ENCODE measurements at places on chromosomes 5 and 9.

GRCh38 chr5:31193116-31193515, 370 bp upstream of the CDH6 start:
- no peak for DNase-seq

- no peak for DNase-seq
Measured at GRCh38 chr9:133788819-133789717, 50.9 kb upstream of the SARDH start.

DNA sequence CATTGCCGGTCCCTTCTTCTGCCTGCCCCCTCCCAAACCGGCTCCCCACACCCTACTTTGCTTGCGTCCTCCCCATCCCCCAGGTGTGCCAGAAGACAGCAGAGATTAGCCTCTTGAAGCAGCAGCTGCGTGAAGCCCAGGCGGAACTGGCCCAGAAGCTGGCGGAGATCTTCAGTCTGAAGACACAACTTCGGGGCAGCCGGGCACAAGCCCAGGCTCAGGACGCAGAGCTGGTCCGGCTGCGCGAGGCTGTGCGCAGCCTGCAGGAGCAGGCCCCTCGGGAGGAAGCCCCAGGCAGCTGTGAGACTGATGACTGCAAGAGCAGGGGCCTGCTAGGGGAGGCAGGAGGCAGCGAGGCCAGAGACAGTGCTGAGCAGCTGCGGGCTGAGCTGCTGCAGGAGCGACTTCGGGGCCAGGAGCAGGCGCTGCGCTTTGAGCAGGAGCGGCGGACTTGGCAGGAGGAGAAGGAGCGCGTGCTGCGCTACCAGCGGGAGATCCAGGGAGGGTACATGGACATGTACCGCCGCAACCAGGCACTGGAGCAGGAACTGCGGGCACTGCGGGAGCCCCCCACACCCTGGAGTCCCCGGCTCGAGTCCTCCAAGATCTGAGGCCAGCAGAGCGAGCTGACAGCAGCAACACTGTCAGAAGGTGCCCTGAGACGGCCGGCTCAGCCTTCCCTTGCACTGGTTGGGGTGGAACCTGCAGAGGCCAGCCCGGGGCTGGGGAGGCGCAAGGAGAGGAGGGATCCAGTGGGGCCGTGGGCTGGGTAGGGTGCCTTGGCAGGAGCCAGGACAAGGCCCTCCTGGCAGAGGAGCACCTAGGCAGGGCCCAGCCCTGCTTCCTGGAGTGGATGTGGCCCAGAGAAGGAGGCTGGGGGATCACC, 8.3 kb downstream of the N4BP3 start:
- no peak for DNase-seq

DNA sequence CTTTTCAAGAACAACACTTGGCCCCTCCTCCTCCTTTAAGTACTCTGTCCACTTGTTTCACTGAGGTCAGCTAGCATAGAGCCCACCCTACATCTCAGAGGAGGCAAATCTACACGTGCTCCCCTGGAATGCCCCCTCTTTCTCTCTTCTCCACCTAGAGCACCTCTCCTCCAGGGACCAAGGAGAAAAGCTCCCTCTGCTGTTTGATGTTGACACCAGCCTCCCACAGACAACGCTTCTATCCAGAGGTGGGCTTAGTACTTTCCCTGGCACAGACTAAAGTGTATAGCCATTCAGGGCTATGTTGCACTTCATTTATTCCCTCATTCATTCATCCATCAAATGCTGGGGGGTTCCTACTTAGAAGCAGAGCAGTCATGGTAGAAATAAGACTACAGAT, 68.2 kb upstream of the TAF1L start:
- no peak for DNase-seq

- no peak for DNase-seq
Measured at GRCh38 chr9:132908635-132909034, 29.9 kb downstream of the SPACA9 start.

GRCh38 chr5:95786821-95787418, 35.6 kb downstream of the GLRX start:
- DNase-seq: no peak

DNA sequence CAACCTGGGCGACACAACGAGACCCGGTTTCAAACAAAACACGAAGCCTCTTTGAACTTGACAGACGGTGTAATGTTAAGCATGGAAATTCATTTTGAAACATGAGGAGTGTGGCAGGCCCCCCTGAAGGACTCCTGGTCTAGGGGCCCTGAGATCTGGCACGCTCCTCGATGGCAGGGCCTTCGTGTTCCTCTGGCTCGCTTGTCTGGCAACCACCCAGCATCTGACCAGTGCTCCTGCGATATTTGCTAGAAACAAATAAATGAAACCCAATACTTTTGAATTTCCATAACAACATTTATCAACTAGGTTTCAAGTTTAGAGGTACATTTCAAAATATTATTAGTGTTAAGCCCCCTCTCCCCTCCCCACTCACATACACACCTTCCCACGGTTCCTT, 193.0 kb downstream of the ERCC6L2 start:
- DNase-seq: no peak

DNA sequence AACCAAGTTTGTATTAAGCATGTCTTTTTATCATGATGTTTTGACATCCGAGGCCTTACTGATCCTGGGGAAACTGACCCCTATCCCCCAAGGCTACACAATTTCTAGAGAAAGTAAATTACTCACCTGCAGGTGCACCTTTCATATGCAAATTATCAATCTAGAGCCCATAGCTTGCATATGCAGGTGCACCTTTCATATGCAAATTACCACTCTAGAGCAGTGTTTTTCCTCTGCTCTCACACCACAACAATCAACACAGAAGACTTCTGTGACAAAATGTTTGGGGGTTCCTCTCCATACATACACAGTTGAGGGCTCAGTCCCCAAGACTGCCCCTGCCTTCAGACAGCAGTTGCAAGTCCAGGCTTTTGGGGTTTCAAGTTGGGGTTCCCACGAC, 203.7 kb upstream of the RORB start:
- DNase-seq: no peak

DNA sequence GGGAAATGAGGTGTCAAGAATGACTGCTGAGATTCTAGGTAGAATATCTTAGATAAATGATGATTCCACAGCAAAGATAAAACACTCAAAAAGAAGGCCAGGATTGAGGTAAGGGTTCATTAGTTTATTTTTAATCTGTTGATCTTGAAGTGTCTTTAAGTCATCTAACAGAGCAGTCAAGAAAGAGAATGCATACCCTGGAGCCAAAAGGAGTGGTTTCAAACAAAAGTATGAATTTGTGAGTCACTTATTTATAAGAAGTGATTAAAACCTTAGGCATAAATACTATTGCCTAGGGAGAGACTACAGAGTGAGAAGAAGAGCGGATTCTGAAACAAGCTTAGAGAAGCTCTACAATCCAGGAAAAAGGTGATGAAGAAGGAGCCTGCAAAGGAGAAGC, 541.0 kb downstream of the DTWD2 start:
- no peak for DNase-seq

DNA sequence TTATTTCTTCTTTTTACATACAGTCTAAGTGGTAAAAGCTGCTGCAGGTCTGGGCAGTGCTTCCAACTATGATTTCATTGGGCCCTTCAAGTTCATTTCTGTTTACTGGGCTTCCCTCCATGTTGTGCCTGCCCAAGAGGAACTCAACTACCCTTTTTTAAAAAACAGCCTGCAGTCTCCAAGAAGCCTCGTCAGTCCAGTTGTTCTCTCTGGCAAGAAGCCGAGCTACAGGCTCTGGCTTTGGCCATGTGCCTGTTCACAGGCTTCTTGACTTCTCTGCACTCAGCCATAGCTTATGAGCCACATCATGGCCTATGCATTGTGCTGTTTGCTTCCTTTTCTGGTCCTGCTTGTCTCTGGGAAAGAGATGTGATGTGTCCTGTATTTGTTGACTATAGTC, 119.7 kb upstream of the PJA2 start:
- no peak for DNase-seq

GRCh38 chr5:16916262-16916878, 19.7 kb downstream of the MYO10 start:
- no peak for DNase-seq

GRCh38 chr5:122112733-122113558, 16.4 kb upstream of the ZNF474 start:
- DNase-seq: no peak

- no peak for DNase-seq
Measured at GRCh38 chr5:8136271-8136670, 267.3 kb downstream of the MTRR start.

GRCh38 chr9:14180093-14180959, 133.6 kb downstream of the NFIB start:
- DNase-seq: no peak

DNA sequence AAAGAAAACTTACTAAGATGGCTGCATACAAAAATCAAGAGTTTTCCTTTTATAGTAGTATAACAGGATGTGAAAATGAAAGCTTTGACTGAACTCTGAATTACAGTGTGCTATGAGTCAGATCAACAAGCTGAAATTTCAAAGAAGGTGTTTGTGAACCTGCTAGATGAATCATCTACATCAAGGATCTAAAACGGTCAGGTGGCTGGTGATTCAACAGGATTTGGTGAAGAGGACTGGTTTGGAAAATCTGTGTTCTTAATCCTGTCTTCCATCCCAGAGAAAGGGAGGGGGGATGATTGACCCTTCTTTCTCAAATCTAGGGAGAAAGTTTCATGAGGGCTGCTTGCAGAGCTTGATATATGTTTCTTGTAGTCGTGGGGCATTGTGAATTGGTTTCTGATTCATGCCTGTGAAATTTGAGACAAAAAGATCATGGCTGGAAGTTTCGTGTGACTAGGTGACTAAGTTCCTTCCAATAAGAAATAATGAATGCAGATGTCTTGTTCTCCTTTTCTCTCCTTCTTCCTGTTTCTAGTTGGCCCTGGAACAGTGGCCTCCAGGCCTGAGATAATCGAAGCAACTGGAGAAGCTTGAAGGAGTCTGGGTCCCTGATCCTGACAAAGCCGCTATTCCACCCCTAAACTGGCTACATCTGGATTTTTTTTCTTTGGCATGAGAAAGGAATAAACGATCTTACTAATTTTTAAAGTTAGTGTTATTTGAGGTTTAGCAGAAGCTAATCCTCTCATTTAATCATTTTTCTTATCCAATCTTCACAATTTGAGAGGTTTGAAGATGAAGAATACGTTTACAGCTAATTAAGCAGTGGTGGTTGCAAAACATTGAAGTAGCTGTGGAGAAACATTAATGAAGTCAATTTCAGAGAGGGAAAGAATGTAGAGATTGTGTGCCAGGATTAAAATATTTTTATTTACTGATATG, 67.2 kb downstream of the MRPS30 start:
- no peak for DNase-seq

DNA sequence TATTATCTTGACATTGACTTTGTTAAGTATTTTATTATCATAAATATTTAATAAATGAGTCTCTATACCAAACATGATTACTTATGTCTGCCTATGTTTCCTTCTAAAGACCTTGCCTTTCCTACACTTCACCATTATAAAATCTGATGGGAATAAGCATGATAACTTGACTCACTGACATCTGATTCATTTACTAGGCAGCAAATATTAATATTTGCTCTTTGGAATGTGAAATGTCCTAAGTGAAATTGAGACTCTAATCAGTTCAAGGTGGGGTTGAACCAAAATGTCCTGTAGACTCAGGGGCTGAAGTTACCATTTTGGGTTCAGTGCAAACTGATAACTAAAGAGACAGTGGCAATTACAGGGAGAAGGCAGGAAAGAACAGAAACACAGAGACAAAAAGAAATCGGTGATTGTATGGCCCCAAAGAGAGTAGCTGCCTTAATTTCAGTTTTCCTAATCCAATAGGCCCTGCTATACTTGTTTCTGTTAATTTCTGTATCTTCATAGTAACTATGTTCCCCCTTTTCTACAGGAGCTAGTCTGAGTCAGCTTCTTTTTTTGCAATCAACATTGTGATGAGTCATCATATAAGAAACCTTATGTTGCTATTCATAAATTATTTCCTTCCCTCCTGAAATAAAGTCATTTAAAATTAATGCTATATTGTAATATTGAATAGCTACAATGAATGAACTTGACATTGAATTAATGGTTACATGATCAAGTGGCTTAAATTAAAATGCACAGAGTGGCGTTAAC, 296.8 kb downstream of the PDE4D start:
- DNase-seq: no peak

DNA sequence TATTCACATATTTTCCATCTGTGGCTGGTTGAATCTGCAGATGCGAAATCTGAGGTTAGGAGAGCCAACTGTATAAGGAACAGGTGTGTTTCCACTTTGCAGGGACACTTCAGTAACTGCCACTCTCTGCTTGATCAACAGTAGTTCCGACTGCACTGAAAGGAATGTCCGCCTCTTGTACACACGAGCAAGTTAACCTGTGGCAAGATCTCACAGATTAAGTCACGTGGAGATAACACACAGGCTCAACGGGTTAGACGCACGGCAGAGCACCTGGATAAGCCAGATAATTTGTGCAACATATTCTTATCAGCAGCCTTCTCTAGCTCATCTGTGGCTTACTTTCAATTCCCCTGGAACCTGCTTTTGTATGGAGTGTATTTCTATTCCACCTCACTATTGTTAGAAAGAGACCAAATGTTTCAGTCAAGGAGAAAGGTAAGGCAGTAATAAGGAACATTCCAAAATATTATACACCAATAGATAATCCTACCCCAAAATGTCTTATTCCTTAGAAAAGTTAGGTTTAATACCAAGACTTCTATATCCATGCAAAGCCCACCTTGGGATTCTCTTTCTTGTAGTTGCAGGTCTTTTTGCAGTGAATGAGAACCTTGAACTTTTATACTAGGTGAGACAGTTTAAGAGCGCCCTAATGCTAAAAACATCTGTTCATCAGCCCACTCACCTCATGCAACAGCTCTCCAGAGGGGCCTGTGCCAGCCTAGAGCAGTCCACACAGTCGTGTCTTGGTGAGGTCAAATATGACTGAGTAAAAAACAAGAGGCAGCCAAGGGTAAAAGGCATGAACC, 6.5 kb upstream of the C9 start:
- DNase-seq: no peak

DNA sequence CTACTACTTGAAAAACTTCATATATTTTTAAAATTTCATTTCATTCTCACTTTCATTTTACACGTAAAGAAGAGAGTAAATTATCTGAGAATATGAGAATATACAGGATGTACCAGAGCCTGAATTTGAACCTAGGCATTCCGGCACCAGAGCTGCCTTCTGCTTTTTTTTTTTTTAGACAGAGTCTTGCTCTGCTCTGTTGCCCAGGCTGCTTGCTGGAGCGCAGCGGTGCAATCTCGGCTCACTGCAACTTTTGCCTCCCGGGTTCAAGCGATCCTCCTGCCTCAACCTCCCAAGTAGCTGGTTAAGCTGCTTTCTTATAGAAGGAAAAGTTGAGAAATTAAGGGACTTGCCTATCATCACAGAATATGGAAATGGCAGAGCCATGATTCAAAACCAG, 540.1 kb downstream of the EBF1 start:
- DNase-seq: no peak
